Fibroblast of skin of back (primary cell): ENCODE measurements at places on chromosomes 3 and 15.

DNA sequence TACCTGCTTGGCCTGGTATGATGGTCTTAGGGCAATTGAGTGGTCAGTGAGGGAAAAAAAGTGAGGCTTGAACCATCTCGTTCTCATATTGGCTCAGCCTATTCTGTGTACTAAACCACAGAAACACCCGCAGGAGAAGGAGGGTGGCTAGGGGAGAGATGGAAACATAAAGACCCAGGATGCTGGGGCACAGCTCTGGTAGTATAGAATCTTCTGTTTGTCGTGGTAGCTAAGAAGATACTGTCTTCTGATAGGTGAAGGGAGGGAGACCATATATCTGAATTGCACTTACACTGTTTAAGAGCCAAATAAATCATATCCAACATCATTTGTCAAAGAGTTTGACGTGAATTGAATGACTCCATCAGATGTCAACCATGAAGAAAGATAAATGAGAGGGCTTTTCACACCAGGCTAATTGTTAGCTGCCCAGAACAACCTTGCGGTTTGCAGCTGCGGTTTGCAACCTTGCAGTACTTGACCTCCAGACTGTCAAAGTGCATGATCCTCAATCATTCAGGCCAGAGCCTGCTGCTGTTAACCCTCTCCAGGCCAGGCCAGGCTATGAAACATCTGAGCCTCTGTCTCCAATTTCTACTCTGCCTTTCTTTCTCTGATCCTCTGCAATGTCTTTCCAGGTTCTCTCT, 40.9 kb upstream of the PIK3R4 start:
- no peak for DNase-seq

DNA sequence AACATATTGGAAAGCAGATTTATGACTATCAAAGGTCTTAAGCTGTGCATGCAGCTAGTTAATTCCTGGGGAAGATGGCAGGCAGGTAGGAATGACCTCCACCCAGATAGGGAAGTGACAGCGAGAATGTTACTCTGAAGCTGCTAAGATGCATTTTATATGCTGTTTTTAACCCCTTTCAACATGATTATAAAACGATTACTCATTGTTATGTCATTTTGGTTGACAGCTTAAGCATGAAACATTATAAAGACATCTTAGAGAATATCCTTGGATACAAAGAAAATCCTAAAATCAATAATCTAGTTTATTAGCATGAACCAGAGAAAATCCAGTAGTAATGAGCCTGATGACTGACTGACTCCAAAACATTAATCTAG, 220.5 kb downstream of the NR1D2 start:
- DNase-seq = no peak

DNA sequence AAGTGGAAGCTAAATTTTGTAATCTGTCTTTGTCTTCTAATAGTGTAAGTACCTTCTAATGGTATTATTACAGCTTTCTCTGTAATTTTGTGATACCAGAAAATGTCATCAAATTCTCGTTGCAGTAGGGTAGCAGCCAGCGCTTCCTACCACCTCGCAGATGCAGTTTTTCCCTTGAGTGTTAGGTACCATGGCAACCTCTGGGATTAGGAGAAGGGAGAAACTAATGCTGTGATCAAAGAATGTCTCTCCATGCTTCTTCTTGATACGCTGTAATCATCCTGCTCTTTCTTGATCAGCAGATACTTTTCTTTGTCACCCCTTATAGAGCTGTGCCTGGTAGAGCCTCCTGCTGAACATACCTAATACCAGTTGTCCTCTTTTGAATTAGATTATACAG, 27.7 kb downstream of the SRP14 start:
- DNase-seq = no peak

GRCh38 chr3:86969500-86970189, 21.3 kb downstream of the VGLL3 start:
- DNase-seq = peak; percentile 55

DNA sequence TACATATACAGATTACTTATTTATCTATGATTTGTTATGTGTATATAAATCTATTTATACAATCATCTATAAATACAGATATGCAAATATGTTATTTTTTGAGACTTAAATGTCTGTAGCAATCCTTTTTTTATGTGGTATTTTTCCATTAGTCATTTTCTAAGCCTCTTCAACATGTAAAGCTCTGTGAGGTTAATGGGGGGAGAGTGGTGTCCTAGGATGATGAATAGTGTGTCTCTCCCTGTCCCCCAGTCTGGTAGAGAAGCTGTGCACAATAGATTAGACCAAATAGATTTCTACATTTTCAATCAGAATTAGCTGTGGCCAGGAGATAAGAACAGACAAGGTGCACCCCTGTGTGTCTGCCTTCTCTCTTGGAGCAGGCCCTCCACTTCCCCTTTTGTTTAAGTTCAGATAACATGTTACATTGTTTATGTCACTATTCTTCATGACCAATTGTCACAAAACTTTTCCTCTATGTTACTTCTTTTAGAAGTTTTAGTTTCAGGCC, 453.9 kb downstream of the LPP start:
- peak; percentile 51 for DNase-seq

DNA sequence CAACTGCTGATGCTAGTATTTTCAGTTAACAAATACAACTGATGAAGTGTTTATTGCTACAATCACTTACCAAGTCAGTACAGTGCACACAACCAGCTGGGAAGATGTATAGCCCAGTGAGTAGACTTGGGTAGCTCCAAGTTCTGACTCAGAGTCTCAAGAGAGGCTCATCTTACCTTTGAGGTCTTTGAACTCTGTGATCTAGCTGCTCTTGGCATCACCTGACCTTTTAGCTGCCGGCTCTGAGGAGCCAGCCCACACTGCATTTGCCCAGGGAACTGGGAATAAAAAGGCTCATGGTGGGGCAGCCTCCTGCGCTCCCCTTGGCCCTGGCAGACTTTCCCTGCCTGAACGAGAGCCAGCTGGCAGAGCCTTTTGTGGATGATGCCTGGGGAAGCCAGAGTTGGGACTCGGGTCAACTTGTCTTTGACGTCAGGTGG, 82.6 kb downstream of the CEMIP start:
- no peak for DNase-seq

- no peak for DNase-seq
These were observed 307.7 kb upstream of the KCNH8 start for GRCh38 chr3:18840535-18841137.

DNA sequence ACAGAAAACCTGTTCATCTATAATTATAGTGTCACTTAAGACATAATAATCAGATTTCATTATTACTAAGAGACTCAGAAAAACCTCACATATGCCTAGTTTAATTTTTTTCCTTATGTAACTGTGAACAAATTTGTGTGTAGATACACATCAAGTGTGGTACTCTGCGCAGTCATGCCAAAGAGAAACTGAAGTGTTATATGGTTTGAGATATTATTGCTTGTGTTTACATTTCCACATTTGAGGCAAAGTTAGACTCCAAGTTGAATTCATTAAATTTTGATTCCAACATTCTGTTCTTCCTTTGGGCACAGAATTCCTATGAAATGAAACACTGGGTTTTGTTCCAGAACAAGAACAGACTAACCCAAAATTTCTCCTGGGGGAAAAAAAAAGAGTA, 2.2 kb downstream of the MBNL1 start:
- DNase-seq = no peak

- no peak for DNase-seq
These were observed 40.9 kb downstream of the FBXL2 start for GRCh38 chr3:33317963-33318709.

- no peak for DNase-seq
These were observed 144.8 kb downstream of the SUCLG2 start for GRCh38 chr3:67509471-67510075.

- no peak for DNase-seq
These were observed 471.8 kb upstream of the ARHGEF26 start for GRCh38 chr3:153649286-153649839.

DNA sequence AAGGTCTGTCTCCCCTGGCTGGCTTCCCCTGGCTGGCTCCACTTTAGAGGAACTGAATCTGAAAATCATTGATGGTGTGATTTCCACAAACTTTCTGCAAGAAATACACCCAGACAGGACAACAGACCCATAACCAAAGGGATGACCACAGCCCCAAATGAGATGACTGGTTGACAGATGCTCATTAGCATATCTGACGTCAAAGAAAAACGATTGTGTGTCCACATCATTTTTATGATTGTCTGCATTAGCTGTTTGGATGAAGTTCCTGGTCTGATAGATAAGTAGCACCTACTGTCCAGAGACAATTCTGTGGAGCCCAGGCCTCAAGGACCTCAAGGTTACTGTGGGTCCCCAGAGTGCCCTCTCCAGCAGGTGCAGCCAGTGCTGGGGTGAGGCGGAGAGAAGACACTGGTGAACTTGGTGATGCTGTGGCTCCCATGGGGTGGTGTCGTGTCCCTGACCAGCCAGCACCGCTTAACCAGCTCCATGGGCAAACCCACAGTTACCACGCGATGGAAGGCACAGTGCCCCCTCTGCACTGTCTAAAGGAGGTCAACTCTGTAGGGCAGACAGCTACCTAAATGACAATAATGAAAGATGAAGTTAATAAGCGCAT, 127.4 kb downstream of the NSMCE3 start:
- DNase-seq = no peak

DNA sequence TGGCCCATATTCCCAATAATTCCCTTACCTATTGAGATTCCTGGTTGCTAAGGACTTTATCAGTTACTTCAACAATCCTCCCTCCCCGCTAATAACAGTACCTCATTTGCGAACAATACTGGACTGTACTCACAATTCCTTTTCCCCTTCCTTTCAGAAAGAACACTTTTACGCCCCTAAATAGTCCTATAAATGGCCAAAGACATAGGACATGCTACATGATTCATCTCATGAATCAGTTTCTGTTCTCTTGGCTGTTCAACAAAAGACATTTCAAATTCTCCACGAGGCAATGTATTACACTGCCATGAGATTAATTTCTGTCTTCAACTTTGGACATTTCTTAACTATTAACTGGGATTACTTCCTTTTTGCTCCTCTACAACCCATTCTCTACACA, 264.4 kb downstream of the TIGIT start:
- DNase-seq = no peak

- peak; percentile 42 for DNase-seq
These were observed 611.9 kb upstream of the CCDC54 start for GRCh38 chr3:106765342-106765741.

GRCh38 chr3:148880681-148881080, 15.6 kb downstream of the CPA3 start:
- no peak for DNase-seq

DNA sequence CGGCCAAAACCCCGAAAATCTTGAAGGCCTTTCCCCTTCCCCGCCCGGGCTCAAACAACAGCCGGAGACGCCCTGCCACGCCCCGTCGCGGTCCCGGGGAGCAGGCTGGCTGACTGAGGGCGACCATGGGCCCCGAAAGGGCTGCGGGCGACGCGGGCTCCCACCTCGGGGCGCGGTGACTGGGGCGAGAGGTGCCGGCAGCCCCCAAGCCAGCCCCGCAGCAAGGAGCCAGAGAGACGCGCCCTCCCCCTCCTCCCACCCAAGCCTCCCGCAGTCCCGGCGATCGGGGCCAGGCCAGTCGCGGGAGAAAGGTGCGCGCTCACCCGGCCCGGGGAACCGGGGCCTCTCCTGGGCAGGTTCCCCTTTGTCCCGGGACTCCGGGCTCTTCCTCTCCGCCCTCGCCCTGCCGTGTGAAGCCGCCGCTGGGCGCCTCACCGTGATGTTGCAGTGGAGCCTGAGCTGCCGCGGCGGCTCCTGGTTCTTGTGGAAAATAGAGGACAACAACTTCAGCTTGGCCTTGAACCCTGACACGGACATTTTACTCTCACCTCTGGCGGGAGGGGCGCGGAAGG, 30.6 kb upstream of the ZSCAN2 start:
- DNase-seq = peak; percentile 41

- DNase-seq = peak; percentile 68
These were observed 118.7 kb downstream of the NUP210 start for GRCh38 chr3:13301286-13301987.

GRCh38 chr3:134334231-134334900, 39.9 kb downstream of the AMOTL2 start:
- DNase-seq = peak; percentile 84

- DNase-seq = no peak
These were observed 15.8 kb downstream of the XXYLT1 start for GRCh38 chr3:195255176-195255500.

DNA sequence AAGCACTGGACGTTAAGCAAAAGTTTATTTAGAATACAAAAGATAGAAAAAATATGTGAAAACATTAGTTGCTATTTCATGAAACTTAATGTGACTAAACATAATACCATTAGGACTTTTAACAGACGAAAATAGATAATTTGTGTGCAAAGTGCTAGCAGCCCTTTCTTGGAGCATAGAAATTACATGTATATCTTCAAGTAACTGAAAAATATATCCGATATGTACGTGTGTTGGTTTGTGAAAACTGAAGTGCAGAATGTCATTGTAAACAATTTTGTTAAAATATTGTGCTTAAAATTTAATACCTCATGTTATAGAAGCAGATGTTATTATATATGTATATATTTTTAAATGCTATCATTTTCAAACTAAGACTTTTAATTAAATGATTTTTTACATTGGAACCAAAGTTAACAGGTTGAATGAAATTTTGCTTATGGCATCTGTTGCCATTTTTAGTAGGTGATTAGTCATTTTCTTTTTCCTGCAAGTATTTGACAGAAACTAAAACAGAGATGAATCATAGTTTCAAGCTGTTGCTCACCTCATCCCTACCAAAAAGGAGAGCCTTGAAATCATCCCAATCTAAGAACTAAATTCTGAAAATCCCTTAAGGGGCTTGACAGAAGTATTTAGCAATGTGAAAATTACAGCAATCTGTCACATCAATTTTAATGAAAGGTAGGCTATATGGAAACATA, 334.8 kb downstream of the NAALADL2 start:
- peak; percentile 57 for DNase-seq

DNA sequence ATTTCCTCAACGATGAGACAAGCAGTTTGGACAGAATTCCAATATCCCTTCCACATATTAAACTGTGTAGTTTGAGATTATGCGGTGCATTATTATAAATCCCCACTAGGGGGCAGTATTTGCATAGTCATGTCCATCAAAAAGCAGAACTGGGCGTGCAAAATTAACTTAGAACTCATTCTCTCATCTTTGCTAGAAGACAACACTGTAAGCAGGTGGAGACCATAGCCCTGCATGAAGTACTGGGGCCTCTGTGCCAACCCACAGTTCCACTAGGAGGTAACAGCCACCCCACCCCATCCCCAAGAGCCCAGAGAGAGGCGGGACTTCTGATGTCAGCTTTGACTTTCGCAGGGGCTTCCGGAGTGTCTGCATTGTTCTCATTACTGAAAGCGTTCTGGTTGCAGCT, 106.6 kb upstream of the TMC3 start:
- DNase-seq = peak; percentile 66

GRCh38 chr15:34729886-34730285, 24.9 kb downstream of the GJD2 start:
- peak; percentile 46 for DNase-seq

GRCh38 chr3:55252921-55253320, 234.2 kb downstream of the WNT5A start:
- no peak for DNase-seq

- no peak for DNase-seq
These were observed 18.3 kb upstream of the ONECUT1 start for GRCh38 chr15:52808441-52808840.

GRCh38 chr15:79853492-79854328, 43.1 kb downstream of the MTHFS start:
- peak; percentile 87 for DNase-seq

GRCh38 chr15:87461631-87462030, 794.9 kb downstream of the NTRK3 start:
- no peak for DNase-seq

- no peak for DNase-seq
These were observed 394.1 kb upstream of the NECTIN3 start for GRCh38 chr3:110677506-110677905.

GRCh38 chr3:150235799-150236198, 172.3 kb upstream of the TSC22D2 start:
- peak; percentile 92 for DNase-seq

GRCh38 chr3:126013751-126014156, 44.8 kb downstream of the ROPN1B start:
- DNase-seq = peak; percentile 12
